ENCODE measurements at places on chromosomes 3 and 15.

GRCh38 chr3:138450181-138450580 is 15.8 kb downstream of the ESYT3 start:
- no peak for DNase-seq

DNA sequence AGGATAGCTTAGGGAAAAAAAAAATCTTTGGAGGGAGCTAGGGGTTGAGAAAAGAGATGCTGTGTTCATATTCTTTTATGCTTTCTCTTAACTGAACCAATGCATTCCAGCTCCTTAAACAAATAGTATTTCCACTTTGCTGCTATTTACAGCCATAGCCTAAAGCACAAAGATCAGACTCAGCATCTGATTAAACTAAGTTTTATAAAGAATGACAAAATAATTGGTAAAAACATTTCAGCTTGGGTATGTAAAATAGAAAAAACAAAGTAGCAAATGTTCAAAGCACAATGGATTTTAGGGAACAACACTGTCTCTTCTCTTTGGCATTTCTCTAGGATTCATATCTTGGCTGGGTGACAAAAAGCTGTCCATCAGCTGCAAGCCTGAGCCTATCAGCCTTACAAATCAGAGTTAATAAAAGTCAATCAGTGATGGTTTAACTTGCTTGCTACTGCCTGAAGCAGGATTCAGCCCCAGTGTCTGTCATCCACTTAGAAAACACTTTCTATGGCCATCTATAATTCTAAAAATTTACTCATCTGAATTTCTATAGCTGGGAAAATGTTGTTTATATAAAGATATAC is 232.1 kb upstream of the CDIN1 start:
- no peak for DNase-seq

GRCh38 chr3:26592451-26592850 is 30.1 kb upstream of the LRRC3B start:
- DNase-seq, result no peak

DNA sequence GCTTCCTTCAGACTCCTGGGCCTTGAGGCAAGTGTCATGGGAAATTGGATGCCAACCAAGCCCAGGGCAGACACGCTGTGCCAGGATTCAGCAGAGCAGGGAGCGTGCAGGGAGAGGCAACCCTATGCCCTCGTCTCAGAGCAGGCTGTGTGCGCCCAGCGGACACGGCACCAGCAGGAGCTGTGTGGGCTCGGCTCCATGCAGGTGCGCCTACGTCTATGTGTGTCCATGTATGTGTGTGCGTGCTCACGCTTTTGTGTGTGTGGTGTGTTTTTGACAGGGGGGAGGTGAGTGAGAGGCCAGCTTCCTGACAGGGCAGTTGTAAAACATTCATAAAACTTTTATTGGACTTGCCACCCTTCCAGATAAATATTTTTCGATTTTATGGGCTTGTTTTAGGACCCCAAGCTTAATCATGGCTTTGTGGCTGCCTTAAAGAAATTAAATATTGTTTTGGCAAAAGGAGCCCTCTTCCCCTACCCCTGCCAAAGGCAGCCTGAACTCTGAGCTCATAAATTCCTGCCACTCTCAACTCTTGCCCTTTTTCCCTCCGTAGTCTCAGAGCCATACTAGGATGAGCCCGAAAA is 84.4 kb downstream of the DNAJB8 start:
- DNase-seq, result peak; percentile 65

- no peak for DNase-seq
Measured at GRCh38 chr3:123481071-123481470, 32.2 kb upstream of the ADCY5 start.

DNA sequence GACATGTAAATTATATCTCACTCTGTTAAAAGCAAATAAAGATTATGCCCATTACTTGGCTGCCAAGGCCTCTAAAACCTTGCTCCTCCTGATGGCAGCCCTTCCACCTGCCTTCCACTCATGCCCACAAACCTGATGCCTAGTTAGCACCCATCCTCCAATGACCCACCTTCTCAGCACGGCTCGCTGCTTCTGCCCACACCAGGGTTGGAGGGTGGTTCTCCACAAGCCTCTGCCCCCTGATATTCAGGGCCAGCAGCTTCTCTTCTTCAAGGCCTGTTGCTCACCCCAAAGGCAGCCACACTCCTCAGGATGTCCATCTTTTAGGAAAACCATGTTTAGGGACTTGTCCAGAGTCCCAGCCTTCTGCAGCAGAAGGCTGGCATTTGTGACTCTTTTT is 263.4 kb upstream of the TLE3 start:
- no peak for DNase-seq

- no peak for DNase-seq
Measured at GRCh38 chr15:101528108-101528916, 38.8 kb upstream of the PCSK6 start.

- peak; percentile 41 for DNase-seq
Measured at GRCh38 chr3:48708481-48708889, 8.5 kb downstream of the IP6K2 start.

- DNase-seq, result no peak
Measured at GRCh38 chr3:60870396-60870795, 380.9 kb downstream of the FHIT start.

- no peak for DNase-seq
Measured at GRCh38 chr3:8307545-8308110, 194.0 kb upstream of the LMCD1 start.

GRCh38 chr15:32908135-32908801 is 190.5 kb downstream of the GREM1 start:
- no peak for DNase-seq

Measured in MG63 (cell line).